ENCODE measurements at places on chromosomes 4 and X. TPM values are rescaled to one million over a fixed set of nuclear protein-coding genes. Genes with fewer than 3 reads are reported as not detected.

DNA sequence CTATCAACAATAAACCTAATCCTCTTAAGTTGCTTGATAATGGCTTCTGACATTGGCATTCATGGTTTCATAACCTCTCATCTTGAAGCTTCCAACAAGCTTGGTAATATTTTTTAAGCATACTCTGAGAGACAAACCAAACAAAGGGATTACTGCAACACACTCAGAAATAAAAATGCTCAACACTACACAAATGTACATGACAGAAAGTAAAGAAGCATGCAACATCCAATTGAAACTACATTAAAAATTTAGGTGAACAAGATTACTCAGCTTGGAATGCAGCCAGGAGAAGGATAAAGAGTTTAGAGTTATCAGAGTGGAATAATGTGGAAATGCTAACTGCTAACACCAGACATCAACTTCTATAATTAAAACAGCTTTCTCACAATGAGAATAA, 1136.6 kb upstream of the PABPC4L start:
- no peak overlapping the region for H3K27ac ChIP-seq
- no peaks in the 10 kb centered on the region for H3K4me1 ChIP-seq

The MCF2 gene
- total RNA-seq = 0.67 TPM

The ZNF157 gene
- 0.67 TPM for total RNA-seq

GRCh38 chr4:161003418-161004057, 1160.3 kb downstream of the FSTL5 start:
- no peak overlapping the region for H3K4me3 ChIP-seq
- H3K27ac ChIP-seq = no peak overlapping the region
- no peak for DNase-seq
- H3K36me3 ChIP-seq = peaks cover 3% of the 10 kb centered on the region
- H3K4me1 ChIP-seq = no peaks in the 10 kb centered on the region

The PALLD gene
- 16.4 TPM for total RNA-seq

The CYP2U1 gene
- 3.1 TPM for total RNA-seq

GRCh38 chrX:31099536-31100090, 27.8 kb upstream of the FTHL17 start:
- no peak overlapping the region for H3K4me3 ChIP-seq
- H3K27me3 ChIP-seq = peaks cover 2% of the 10 kb centered on the region
- no peaks in the 10 kb centered on the region for H3K36me3 ChIP-seq
- DNase-seq = no peak
- H3K4me1 ChIP-seq = no peaks in the 10 kb centered on the region

- DNase-seq = peak; percentile 42
- H3K27me3 ChIP-seq = no peaks in the 10 kb centered on the region
- peak overlapping the region; percentile 78 for H3K27ac ChIP-seq
- peaks cover 16% of the 10 kb centered on the region for H3K4me1 ChIP-seq
- peak overlapping the region; percentile 42 for H3K4me3 ChIP-seq
Observed at GRCh38 chrX:71622576-71623450, 4.5 kb upstream of the CXCR3 start.

- peaks cover 2% of the 10 kb centered on the region for H3K27me3 ChIP-seq
- no peak overlapping the region for H3K27ac ChIP-seq
- DNase-seq = no peak
- H3K36me3 ChIP-seq = peaks cover 7% of the 10 kb centered on the region
Observed at GRCh38 chrX:153351981-153352380, 18.0 kb downstream of the ZNF275 start.

The HTR2C gene
- 0.10 TPM for total RNA-seq

- no peak overlapping the region for H3K4me3 ChIP-seq
- no peak for DNase-seq
- no peak overlapping the region for H3K27ac ChIP-seq
- H3K27me3 ChIP-seq = no peaks in the 10 kb centered on the region
- no peaks in the 10 kb centered on the region for H3K4me1 ChIP-seq
Observed at GRCh38 chr4:26223155-26223554, 97.7 kb upstream of the RBPJ start.

The FGFRL1 gene
- 5.2 TPM for total RNA-seq

The MAOB gene
- total RNA-seq = 0.10 TPM

GRCh38 chr4:72690771-72691170, 121.8 kb upstream of the ADAMTS3 start:
- no peaks in the 10 kb centered on the region for H3K36me3 ChIP-seq
- H3K4me1 ChIP-seq = no peaks in the 10 kb centered on the region
- H3K27me3 ChIP-seq = peaks cover 2% of the 10 kb centered on the region
- no peak for DNase-seq

- H3K36me3 ChIP-seq = no peaks in the 10 kb centered on the region
- peaks cover 2% of the 10 kb centered on the region for H3K27me3 ChIP-seq
- DNase-seq = no peak
- H3K27ac ChIP-seq = no peak overlapping the region
- H3K4me1 ChIP-seq = no peaks in the 10 kb centered on the region
Observed at GRCh38 chrX:42000836-42001235, 77.5 kb upstream of the CASK start.

DNA sequence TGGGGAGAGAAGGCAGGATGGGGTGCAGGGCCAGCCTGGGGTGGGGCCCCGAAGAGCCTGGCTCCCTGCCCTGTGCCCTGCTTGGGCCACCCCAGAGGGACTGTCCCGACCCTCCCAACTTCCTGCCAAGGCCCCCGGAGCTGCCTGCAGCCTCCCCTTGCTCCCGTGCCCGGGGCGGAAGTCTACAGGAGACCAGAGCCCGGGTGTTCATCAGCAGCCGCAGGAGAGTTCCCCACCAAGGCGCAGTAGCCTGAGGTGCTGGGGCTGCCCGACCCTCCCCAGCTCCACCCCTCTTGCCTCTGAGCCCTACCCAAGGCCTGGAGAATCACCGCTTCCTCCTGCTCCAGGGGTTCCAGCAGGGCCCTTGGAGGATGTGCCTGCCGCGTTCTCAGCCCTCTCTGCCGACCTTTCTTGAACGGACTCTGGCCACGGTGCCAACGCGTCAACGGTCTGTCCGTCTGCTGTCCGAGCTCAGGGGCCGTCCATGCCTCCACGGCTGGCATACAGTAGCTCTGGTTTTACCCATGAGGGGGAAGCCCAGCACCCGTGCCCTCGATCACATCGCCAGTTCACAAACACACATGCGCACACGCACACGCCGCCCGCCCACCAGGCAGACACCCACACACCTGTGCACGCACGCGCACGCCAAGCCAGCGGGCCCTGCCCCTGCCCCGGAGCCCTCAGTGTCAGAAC, 36.0 kb upstream of the SPON2 start:
- peaks cover 7% of the 10 kb centered on the region for H3K27me3 ChIP-seq
- no peaks in the 10 kb centered on the region for H3K4me1 ChIP-seq
- no peak overlapping the region for H3K27ac ChIP-seq
- peak overlapping the region; percentile 23 for H3K4me3 ChIP-seq
- no peak for DNase-seq

- DNase-seq = no peak
- no peak overlapping the region for H3K27ac ChIP-seq
- H3K4me3 ChIP-seq = no peak overlapping the region
- H3K4me1 ChIP-seq = peaks cover 4% of the 10 kb centered on the region
- H3K27me3 ChIP-seq = no peaks in the 10 kb centered on the region
- H3K36me3 ChIP-seq = no peaks in the 10 kb centered on the region
Observed at GRCh38 chrX:10420134-10420533, 200.3 kb downstream of the MID1 start.

DNA sequence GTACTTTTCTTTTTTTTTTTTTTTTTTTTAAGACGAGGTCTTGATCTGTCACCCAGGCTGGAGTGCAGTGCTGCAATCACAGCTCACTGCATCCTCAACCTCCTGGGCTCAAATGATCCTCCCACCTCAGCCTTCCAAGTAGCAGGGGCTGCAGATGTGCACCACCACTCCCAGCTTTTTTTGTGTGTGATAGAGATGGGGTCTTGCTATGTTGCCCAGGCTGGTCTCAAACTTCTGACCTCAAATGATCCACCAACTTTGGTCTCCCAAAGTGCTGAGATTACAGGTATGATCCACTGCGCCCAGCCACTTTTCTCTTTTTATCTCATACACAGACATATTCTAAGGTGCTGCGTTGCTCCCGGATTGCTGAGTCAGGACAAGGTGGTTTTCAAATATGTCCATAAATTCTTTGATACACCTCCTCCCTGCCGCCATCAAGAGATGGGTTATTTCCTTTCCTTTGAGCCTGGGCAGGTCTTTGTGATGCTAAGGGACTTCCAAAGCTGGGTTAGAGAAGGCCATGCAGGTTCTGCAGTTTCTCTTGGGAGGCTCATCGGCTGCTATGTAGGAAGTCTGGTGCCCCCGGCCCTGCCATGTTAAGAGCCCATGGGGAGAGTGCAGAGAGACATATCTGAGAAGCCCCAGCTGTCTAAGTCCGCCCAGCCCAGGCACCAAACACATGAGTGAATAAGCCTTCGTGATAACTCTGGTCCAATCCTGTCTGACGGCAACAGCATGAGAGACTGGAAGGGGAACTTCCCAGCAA, 8.4 kb upstream of the PLA2G12A start:
- peaks cover 3% of the 10 kb centered on the region for H3K36me3 ChIP-seq
- H3K27ac ChIP-seq = no peak overlapping the region
- DNase-seq = no peak
- H3K4me3 ChIP-seq = no peak overlapping the region
